ENCODE measurements at places on chromosomes 13 and 19.
A peak's percentile ranks its signal among the peaks of the same experiment; 100 is the strongest.

DNA sequence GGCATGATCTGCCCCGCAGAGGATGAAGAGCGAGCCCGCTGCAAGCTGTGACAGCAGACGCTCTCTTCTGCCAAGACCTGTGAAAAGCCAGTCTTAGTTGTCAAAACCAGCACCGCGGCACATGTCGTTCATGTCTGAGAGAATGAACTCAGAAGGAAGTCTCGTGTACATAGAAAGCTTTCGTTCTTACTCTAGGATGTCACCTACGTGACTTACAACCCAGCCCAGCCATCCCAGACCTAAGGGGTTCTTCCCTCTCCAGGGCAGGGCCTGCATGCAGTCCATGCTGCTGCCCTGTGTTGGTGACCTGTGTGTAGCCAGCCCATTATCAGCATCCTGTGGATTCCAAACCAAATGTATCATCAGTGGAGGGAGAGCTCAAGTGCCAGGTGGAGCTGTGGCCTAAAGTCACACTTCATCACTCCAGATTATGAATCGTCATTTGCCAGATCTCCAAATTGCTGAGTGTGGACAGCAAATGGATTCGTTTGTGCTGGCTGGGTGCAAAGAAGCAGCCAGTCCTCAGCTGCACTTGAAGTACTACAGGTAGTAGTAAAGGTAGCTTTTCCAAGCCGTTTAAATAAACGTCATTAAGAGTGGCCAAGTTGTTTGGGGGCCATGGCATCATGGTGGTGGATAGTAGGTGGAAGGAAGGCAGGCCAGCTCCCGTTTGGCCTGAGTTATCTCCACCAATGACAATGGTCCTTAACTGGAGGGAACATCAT, 73.9 kb upstream of the GPR183 start:
- DNase-seq = no peak

DNA sequence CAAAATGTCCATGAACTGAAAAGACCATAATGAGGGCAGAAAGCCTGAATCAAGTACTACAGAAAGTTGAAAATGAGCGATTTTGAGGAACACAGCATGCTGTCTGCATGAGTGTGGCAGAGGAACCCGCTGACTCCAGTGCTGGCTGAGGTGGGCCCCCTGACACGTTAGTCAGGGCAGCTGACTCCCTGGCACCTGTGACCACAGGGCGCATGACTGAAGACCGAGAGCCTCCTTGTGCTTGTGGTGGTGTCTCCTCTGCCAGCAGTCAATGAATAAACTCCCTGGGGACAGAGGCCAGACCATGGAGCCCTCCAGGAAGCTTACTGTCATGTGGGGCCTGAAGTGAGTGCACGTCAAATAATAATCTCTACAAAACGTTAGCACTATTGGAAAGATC, 38.4 kb upstream of the VSTM2B start:
- DNase-seq = no peak

DNA sequence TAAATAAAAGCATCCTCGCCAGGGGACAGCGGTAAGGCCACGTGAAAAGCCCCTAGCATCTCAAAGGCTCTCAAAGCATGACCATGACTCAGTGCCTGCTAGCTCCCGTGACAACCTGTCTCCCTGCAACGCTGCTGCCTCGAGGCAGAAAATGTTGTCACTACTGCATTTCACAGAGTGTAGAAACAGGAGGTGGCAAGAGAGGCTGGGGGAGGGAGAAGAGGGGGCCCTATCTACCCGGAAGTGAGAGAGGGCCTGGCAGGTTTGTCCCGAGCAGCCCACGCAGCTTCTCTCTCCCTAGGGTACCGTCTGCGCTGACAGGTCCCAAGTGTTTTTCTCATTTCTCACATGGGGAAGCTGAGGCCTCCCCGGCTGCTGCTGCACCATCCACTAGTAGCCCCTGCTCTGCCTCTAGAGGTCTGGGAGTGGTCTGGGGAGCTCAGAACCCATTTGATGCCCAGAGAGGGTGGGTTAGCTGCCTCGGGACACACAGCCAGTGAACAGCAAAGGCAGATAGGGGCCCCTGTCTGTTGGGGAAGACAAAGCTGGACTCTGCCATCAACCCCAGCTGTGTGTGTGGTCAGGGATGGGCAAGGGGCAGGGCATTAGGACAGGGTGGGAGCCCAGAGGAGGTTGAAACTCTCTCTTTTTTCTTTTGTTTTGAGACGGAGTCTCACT, 3.7 kb downstream of the TINCR start:
- DNase-seq = no peak

DNA sequence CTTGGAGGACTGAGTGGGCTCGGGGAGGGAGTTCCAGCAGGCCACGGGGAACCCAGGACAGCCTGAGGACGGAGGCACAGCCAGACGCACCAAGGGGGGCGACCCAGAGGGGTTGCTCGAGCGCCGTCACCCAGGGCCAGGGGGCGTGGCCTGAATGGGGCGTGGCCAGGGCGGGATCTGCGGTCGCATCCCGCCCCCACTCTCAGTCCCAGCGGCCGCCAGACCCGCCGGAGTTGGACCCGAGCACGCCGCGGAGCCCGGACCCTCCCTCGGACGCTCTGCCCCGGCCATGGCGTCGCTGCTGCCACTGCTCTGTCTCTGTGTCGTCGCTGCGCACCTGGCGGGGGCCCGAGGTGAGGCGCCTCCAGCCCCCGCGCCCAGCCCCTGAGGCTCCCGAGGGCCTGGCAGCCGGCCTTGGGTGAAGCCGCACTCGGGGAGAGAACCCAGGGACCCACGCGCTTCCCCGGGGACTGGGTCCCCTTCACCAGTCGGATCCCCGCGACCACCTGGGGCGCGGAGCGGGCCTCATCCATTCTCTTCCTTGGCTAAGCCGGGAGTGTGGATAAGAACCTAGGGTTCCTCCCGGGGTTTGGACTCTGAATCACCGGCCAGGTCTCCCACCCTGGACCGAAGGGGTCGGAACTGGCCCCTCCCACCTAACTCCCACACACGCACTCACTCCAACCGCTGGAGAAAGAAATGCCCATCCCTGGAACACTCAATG, at the start of gene CILP2:
TSS of gene CILP2 (plus strand) at position 205 of the 724 bp plus-strand sequence. CDS start at position 290, 85 bp downstream.
- peak; percentile 16 for DNase-seq

DNA sequence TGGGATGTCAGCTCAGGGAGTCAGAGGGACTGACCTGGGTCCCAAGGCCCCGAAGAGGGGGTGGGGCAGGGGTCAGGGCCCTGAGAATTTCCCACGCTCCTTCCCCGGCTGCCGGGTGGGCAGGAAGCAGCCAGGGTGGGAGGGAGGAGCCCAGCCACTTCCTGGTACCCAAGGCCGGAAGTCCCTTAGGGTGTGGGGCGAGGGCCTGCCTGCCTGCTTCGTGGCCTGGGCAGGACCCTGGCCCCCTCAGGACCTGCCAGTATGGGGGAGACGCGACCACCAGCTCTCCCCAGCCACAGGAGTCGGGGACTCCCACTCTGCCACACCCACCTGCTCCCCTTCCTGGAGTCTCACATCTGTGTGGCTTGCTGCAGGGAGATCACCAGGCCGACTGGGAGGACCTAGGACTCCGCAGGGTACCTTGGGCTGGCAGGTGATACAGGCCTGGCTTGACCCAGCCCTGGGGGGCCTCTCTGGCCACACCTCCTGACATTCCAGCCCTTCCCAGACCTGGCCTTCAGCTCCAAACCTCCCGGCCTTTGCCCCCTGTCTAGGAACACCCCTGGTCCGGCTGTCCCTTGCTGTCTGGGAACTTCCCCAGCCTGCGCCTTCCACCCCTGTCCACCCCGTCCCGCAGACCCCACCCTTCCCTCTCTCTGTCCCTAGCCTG, 9.8 kb upstream of the CIRBP start:
- DNase-seq = no peak

GRCh38 chr13:109400624-109401257, 385.6 kb downstream of the IRS2 start:
- DNase-seq = no peak

- DNase-seq = no peak
These were observed 87.6 kb downstream of the IRS2 start for GRCh38 chr13:109698779-109699178.

- DNase-seq = no peak
These were observed 1041.0 kb downstream of the UQCRFS1 start for GRCh38 chr19:28171983-28172382.

DNA sequence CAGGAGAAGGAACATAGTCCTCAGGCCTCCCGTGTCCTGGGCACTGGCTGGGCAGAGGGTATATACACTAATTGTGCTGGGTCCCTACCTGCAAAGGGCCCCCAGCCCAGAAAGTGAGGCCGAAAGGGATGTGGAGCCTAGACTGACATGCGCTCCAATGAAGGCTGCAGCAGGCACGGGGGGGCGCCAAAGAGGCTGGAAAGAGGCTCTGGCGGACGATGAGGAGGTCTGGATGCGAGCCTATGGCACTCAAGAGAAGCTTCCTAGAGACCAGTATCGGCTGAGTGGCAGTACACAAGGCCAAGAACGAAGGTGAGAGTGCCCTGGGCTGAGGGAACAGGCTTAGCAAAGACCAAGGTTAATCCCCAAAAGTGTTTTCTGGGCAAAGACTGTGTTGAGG, 16.6 kb downstream of the VRK3 start:
- no peak for DNase-seq

DNA sequence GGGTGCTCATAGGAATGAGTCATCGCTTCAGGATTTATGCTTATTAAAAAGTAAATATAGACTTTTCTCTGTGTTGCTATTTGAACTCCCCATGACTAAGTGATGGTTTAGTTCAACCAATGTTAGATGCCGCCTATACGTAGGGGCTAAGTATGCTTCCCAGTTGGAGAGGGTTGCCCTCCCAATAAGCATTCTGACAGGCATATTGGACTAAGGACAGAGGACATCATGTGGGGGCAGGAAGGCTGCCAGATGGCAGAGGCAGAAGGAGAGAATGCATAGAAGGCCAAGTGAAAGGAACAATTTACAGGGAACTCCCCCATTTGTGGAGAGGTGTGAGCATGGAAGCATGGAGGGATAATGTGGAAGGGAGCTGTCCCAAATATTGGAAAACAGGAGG, 318.4 kb upstream of the OBI1 start:
- DNase-seq = no peak

DNA sequence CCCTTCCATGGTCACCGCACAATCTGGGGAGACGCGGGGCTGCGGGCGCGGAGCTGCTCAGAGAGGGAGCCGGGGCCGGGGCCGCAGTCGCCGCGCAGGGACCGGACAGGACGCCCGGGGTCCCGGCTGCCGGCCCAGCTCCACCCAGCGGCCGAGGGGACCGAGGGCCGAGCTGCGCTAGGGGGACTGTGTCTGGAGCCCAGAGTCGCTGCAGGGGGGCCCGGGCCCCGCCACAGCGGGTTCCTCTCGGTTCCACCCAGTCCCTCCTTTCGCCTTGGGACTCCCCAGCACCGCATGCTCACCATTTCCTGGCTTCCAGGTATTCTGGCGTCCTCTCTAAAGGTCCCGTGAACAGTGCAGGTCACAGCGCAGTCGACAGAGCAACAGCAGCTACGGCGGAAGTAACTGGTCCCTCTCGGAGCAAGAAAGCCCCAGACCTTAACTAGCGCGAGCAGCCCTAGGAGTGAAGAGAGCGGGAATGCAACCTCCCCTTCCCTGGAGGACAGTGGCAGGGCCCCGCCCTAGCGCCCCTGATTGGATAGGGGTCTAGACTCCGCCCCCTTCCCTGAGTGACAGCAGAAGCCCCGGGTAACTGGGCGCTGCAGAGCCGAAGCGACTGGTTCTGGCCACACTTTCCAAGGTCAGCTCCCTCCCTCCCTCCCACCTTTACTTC, at the start of gene ZNF878:
TSS of gene ZNF878 (minus strand) at position 465 of the 673 bp plus-strand sequence. CDS start at position 305, 160 bp downstream.
- peak; percentile 19 for DNase-seq

GRCh38 chr19:15934332-15935078, at the start of gene CYP4F11:
Gene CYP4F11, minus strand, starts transcription at chr19:15934529. Its CDS starts 121 bp downstream, at chr19:15934408.
- no peak for DNase-seq

- peak; percentile 55 for DNase-seq
These were observed 57.1 kb downstream of the ZNF568 start for GRCh38 chr19:36973021-36973843.

DNA sequence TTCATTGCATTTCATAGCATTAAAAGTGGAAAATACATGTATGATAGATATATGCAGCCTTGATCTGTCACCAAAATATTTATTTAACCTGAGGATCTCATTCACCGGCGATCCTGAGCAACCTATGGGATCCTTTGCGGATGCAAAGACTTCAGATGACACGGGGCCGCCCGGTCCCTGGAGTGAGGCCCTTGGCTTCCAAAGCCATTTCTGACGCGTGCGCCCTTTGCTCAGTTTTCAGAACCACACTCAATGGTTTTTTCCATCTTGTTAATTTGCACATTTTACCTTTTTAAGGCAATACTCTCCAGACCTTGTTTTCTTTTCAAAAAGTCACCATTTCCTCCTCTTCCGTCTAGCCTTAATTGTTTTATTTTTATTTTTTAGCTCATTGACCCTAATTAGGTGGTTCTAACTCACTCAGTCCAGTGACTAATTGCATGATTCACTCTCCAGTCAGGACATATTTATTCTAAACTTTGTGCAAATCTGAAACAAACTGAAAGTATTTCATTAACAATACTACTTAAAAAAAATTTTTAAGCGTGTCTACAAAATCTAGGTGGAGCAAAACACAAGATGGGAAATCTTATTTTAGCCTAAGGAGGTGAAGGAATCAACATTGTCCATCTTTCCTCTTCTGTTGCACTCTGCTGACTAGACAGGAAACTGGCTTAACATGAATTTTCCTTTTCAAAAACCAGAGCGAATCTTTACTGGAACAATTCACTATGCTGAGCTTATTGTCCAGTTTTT, 47.9 kb downstream of the COL4A1 start:
- no peak for DNase-seq

- no peak for DNase-seq
These were observed 32.9 kb downstream of the ING1 start for GRCh38 chr13:110746438-110746837.

- no peak for DNase-seq
These were observed 16.5 kb downstream of the LRCH1 start for GRCh38 chr13:46569456-46569855.

DNA sequence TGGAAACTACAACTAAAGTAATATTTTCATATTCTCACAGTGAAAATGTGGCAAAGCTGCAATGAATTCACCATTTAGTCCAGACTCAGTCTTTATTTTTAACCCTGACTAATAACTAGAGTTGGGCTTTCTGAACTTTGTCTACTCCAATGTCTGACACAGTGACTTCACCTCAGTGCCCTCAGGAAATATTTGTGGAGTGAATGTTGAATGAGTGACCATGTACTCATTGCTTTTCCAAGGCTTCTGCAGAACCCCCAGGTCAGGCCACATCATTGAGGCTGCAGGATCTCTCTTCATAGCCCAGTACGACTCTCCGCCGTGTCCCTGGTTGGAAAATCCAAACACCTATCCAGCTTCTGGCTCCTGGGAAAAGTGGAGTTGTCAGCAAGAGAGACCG, 1.8 kb downstream of the ZNF175 start:
- no peak for DNase-seq

DNA sequence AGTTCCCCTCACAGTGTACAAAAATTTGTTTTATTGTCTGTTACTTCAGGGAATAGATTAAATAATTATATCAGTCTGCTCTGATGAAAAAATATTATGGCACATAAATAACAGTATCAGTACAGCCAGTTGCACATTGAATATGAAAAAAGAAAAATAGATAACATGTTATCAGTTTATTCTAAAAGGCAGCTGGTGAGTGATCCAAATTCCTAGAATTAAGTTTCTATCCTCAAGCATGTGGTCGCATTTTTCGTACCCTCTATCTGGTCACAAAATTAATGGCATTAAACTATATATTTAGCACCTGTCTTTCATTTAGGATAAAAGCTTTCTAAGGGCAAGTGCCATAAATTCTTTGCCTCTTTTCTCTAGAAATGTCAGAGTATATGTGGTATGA, 944.8 kb upstream of the PCDH9 start:
- DNase-seq = no peak

- DNase-seq = no peak
These were observed 152.7 kb downstream of the MIPEP start for GRCh38 chr13:23736541-23736940.
